Stimulated activated CD8-positive, alpha-beta memory T cell treated with anti-CD3 and anti-CD28 coated beads, Interleukin-4, amount 100 ng/mL, for 1 hour (primary cell): ENCODE measurements at places on chromosomes 5 and 9.

DNA sequence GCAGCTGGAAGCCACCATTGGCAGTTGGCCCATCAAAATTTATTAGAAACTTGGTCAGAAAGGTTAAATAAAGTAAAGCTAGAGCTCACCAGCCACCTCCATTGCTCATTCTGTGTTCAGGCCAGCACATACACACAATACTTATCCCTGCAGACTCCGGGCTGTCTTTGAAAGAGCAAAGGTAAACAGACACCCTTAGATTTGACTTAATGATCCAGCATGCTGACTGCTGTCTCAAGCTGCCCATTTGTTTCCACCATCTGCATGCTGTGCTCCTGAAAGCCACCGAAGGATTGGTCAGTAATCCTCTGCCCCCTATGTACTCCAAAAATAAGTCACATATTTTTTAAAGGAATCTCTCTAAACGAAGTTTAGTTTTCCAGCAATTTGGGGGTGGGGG, 1059.8 kb upstream of the DMAC1 start:
- no peak for DNase-seq

GRCh38 chr5:81395262-81395661, 1.3 kb upstream of the ACOT12 start:
- DNase-seq: no peak

DNA sequence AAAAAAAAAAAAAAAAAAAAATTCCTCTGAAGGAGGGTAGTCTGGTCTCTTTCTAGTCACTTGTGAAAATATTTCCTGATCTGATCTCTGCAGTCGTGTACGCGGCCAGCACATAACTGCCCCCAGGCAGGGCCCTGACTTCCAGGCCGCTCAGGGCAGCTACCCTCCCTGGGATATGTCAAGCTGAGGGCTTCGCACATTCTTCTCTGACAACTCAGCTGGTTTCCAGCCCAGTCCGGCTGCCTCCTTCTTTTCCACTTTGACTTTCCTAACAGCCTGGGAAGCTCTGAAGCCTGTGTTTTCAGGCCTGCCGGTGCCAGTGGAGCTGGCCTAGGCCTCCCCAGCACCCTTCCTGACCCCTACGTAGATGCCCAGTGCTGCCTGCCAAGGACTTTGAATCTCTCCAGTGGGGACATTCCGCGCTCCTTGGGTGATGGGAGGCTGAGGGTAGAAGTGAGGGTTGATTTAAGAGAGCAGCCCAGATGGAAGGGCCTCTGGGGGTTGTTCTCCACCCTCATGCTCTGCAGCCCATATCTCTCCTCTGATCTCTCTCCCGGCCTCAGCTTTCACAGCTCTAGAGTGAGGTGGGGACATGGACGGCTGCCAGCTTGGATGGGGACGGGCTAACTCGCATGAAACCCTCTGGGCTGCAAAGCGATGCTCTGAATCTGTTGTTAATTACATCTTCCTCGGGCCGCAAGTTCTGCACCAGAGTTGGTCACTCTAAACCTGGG, 20.7 kb downstream of the COL5A1 start:
- no peak for DNase-seq

- DNase-seq: no peak
Observed at GRCh38 chr5:867300-867870, 16.6 kb upstream of the ZDHHC11 start.

- no peak for DNase-seq
Observed at GRCh38 chr5:96014395-96014794, 52.7 kb upstream of the ELL2 start.

DNA sequence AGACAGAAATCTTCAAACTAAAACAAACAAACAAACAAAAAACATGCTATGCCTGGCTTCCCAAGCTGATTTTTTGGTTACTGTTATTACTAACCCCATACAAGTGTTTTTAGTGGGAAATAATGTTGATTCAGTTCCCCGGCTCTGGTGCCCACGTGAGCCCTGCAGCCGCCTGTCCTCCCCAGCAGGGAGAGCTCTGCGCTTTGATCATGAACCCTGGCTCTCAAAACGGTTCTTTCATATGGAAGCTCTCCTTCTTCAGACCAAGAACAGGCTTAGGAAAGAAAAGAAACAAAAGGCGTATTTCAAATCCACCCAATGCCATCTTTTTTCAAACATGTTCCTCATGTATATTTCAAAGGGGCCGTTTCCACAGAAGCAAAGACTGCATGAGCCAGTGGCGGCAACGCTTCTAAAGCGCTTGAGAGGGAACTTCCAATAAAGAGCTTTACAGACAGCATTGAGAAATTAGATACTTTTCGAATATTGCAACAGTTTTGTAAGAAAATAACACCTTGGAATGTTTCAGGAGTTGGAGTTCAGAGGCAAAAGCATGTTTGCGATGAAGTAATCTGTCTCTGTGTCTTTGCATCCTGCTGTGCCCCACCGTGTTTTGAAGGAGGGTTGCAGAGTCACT, 74.8 kb downstream of the ICE1 start:
- DNase-seq: no peak

DNA sequence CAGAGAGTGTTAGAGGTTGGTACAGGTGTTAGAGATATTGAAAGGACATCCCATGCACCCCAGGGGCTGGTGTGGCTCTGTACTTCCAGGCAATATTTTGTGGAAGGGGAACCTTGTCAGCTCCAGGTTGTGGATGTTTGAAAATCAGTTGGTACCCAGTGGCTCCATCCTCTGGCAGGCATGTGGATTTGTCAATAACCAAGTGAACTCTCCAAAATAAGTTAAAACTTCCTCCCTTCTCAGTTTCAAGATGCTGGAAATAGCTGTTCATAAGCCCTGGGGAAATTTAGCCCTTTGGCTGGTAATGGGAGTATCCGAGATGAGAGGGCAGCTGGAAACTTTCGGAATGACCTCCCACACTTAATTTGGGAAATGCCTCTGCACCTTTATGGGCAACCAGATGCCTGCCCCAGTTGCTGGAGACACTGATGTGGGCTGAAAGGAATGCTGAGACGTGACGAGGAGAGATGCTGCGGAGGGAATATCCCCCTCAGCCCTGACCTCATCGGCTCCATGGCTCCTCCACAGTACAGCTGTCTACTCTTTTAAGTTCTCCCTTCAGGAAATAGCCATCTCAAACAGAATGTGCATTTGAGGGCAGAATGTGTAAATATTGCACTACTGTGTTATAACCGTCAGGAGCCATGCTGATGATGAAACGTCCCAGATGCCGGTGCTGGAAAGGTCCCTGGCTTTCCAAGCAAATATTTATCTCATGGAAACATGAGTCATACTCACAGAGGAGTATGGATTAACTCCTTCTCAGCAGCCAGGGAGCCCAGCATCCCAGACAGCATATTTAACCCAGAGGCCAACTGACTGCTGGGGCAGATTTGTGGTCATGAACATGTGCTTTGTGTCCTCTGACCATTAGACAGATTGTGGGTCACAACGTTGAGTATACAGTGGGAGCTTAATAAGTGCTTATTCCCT, 29.5 kb downstream of the TGFBI start:
- DNase-seq: no peak

- DNase-seq: no peak
Observed at GRCh38 chr9:89284076-89284475, 26.9 kb upstream of the CKS2 start.

- no peak for DNase-seq
Observed at GRCh38 chr9:74001382-74001781, 495.8 kb upstream of the RORB start.

DNA sequence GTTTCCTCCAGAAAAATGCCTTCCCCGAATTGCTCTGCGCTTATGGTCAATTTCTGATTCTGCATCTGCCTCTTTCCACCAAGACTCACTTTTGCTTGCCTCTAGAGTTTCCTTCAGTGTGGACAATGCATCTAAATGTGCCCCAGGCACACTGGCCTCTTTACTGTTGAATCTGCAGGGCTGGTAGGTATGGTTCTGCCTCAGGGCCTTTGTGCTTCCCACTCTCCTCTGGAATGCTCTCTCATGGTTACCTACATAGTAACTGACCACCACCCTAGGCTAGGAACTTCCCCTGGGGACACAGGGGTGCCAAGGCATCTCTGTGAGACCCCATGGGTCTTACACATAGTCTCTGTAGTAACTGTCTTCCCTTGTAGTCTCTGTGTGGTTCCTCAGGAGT, 1258.6 kb downstream of the CDH12 start:
- no peak for DNase-seq

- DNase-seq: no peak
Observed at GRCh38 chr5:23223846-23224245, 283.6 kb upstream of the PRDM9 start.

DNA sequence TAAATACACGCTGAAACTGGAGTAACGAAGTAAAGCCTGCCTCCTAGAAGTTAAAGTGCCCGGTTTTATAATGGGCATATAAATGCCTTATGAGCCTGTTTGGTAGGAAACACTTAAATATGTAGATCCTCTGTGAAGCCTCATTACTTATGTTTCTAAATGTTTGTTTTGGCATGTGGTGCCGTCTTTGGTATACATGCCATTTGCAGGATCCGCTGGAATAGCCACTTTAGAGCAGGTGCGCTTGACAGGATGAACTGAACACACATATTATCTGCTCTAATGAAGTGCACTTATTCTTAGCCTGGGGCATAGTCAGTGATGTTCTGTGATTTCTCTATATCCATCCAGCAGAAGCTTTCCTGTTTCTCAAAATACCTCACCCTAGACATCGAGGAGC, 778.1 kb upstream of the WWC1 start:
- no peak for DNase-seq

DNA sequence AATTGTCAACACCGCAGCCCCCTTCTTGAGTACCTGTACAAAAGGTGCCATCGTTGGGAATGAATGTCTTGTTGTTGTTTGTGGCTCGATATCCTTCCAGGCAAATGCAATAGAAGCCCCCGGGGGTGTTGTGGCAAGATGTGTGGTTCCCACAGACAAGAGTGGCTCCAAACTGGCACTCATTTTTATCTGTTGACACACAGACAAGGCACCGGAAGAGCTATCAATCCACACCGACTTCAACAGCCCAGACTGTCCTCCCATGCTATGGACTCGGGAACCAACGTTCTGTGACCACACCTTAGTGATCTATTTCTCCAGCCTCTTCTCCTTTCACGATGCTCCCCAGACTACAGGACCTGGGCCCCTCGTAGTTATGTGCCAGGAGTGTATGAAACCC, 25.9 kb downstream of the SUSD1 start:
- no peak for DNase-seq

DNA sequence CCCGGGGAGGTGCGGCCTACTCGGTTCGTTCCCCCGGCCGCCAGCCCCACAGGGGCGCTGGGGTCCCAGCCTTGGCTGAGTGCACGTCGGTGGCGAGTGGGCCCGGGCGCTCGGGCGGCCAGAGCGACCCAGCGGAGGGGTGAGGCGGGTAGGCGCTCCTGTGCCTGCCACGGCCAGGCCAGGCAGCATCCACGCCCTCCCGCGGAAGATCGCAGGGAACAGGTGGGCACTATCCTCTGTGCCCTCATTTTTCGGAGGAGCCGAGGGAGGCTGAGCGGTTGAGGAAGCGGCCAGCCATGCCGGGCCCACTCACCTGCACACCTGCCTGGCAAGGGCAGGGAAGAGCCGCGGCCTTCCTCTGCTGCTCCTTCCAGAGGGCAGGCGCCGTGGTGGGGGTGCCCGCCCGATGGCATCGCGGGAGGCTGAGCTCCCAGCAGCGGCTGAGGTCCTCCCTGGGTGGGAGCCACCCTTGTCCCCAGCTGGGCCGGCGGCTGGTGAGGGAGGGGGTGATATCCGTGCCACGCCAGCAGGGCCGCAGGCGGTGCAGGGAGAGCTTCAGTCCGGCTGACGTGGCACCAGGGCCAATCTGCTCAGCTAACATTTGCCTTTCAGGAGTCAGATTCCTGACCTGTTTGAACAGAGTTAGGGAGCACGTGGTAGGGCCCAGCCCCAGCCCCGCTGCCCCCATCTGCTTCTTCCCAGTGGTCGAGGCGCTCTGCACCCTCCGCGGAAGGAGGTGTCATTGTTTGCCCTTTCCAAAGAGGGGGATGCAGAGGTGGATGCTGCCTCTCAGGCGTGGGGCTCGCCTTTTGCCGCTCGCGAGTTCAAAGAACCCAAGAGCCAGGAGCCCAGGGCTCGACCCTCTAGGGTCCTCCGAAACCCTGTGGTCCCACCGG, 1.6 kb upstream of the SEC16A start:
- no peak for DNase-seq

DNA sequence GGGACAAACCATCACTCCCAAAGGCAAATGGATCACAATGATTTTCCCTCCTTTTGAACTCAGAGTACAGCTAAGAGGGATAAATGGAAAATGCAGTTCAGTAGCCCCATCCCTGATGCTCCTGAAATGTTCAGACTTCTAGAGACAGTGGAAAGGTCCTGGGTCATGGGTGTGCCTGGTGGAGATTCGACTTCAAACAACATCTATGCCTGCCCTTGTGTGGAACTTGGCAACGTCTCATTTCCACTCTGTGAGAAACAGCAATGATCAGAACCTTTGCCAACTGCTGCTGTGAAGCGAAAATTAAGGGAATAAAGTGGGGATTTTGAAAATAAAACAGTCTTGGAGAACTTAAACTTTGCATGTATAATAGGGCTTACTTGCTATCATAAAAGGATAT, 778.1 kb downstream of the SEMA5A start:
- no peak for DNase-seq

GRCh38 chr5:52517667-52518066, 270.0 kb upstream of the ITGA1 start:
- no peak for DNase-seq

- DNase-seq: no peak
Observed at GRCh38 chr9:14325147-14325546, 11.2 kb upstream of the NFIB start.

GRCh38 chr9:98477884-98478283, 222.4 kb upstream of the TBC1D2 start:
- DNase-seq: no peak
